ENCODE measurements at places on chromosomes 2 and 18. TPM values are rescaled to one million over a fixed set of nuclear protein-coding genes. Genes with fewer than 3 reads are reported as not detected.

ITGAV gene
- polyA plus RNA-seq = 64.1 TPM

CDH19 gene
- polyA plus RNA-seq = 0.23 TPM

LINC00305 gene
- polyA plus RNA-seq = 4.3 TPM

UGT1A5 gene
- polyA plus RNA-seq = not detected

FRZB gene
- 15.7 TPM for polyA plus RNA-seq

CMPK2 gene
- polyA plus RNA-seq = 3.2 TPM

UGT1A7 gene
- polyA plus RNA-seq = not detected

ONECUT2 gene
- 0.13 TPM for polyA plus RNA-seq

GBX2 gene
- 0.91 TPM for polyA plus RNA-seq

DNA sequence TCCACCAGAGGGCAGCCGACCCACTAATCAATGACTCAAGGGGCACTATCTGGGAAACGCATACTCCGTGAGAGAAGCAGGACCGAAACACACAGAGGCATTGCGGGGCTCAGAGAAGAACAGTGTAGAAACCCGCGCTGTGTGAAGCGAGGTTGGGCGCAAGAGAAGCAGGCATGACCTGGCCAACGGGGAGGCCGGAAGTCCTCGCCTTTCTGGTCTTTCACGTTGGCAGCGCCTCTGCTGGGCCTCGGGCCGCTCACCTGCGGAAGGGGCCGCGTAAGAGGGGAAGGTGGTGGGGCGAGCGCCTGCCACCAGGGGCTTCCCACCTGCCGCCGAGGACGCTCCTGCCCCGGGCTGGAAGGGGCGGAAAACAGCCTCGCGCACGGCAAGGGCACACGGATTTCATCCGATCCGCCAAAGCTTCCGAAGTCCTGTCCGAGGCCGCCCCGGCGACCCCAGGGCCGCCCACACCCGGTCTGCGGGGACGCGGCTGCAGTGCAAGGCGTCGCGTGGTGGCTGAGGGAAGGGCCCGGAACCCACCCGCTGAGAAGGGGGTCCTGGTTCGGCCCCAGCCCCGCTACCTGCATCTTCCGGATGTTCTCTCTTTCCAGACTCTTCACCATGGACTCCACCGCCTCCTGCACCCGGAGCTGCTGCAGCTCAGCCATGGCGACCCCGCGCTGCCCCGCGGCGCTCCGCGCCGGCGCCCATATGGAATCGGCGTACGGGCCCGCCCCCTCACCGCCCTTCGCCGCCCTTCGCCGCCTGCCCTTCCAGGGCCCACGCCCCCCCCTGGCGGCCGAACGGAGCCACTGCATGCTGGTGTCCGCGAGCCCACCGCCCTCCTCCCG lies at the start of gene FAM136A:
FAM136A (minus strand) TSS at position 724 of the 851 bp plus-strand sequence; CDS start at position 668, 56 bp downstream.
- DNase-seq = peak; percentile 79

GRCh38 chr2:232361646-232362045 lies 16.9 kb upstream of the ALPP start:
- no peak for DNase-seq

DNA sequence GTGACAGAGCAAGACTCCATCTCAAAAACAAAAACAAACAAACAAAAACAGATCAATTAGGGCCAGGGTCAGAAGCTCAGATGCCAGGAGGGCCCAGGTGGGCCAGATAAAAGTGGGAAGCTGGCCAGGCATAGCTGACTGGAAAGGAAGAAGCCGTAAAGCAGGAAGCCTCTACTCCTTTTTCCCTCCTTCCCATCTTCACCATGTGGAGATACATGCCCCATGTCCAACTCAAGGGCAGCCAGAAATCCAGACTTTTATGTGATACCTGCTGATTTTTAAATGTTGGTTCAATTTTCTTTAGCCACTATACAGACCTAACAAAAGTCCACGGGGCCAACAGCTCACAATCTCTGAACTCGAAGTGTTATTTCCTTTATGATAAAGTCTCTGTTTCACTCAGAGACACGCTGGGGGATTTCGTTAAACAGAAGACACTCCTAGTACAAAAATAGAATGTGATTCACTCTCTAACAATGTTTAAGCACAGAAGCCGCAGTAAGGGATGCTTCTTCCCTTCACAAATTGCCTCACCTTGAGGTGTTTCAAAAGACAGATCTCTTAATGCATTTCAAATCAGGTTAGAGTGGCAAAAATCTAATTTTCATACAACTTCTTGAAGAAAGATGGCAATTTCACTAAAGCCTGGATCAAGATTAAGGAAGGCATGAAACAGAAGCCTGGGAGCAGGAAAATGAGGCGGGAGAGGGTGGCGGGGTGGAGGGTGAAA lies 14.0 kb downstream of the TMEM247 start:
- DNase-seq = no peak

- no peak for DNase-seq
Observed at GRCh38 chr2:3282056-3282998, 95.3 kb downstream of the EIPR1 start.

- no peak for DNase-seq
Observed at GRCh38 chr2:20471148-20471547, 24.3 kb downstream of the RHOB start.

DNA sequence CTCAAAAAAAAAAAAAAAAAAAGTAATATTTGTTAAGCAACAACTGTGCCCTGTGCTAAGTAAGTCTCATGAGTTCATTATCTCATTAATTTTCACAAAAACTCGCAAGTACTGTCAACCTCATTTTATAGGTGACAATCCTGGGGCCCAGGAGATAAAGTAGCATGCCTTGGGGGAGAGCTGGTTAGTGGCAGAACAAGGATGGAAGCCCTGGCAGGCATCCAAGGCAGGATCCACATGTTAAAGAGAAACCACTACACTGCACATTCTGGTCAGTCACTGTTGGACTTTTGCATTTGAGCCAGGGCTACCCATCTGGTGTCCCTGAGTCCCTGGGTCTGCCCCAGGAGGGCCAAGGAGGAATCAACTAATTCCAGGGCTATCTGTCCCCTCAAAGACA lies 54.6 kb downstream of the ZFP36L2 start:
- DNase-seq = no peak

DNA sequence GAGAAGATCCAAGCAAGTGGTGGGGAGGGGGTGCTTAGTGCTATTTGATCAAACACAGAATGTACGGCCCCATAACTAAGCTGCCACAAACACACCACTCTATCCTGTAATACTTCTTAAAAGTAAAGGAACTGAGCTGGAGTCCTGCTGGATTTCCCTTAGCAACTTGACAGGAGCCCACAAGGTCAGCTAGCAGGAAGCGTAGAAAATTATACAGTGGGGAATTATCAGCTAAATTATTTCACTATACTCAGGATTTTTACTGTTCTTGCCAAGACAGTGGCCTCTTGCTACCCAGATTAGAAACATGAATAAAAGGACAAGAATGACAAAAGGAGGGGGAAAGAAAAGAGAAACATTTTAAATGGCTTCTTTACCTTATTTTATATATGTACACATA lies 217.1 kb downstream of the ZNF521 start:
- DNase-seq = no peak

GRCh38 chr18:55672574-55673361 lies 84.8 kb upstream of the TCF4 start:
- no peak for DNase-seq

GRCh38 chr18:26650310-26651268 lies 102.2 kb upstream of the KCTD1 start:
- no peak for DNase-seq

GRCh38 chr2:240217431-240218301 lies 77.2 kb upstream of the OTOS start:
- no peak for DNase-seq

DNA sequence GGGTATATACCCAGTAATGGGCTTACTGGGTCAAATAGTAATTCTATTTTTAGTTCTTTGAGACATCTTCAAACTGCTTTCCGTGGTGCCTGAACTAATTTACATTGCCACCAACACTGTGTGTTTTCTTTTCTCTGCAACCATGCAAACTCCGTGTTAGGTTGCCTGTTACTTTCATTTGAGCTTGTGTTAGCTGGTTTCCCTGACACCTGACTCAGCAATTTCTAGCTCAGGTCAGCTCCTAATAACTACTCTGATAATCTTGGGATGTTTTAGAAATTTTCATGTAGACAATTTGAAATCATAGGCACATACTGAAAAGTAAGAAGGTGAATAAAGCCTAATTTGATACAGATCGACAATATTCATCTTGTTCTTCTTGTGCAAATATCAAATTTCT lies 132.3 kb downstream of the ADCYAP1 start:
- DNase-seq = no peak

GRCh38 chr2:120220756-120221155 lies 2.4 kb downstream of the TMEM185B start:
- no peak for DNase-seq

DNA sequence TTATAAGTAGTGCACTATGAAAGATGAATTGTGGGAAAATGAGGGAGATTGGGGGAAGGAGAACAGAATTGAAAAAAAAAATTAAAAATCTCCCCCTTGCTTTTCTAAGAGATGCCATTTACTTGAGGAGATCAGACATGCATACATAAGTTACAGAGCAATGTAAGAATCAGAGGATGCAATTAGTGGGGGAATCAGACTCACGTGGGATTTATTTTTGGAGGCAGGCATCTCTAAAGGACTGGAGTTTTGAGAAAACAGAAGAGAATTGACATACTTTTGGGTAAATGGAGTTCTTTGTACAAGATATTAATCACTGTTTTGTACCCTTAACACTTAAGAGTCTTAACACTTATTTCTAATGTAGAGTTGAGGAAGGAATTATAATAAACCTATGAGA lies 52.7 kb downstream of the MTX2 start:
- no peak for DNase-seq

GRCh38 chr2:12538138-12538694 lies 178.5 kb upstream of the TRIB2 start:
- no peak for DNase-seq

DNA sequence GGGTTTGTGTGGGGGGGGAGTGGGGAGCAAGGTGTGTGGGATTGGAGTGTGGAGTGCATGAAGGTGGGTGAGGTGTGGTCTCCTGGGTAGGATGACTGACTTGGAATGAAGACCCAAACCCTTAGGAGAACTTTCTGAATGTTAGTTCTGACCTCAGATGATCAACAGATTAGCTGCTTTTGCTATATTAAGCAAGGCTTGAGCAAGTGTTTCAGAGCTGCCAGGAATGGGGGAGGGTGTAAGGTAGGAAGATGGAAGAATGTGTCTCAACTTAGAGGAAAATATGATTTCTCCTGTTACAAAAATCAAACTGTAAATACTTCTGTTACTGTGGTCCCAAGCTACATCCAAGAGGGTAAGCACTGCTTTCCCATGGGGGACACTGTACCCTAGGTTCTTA lies 273.6 kb downstream of the TGIF1 start:
- DNase-seq = no peak

DNA sequence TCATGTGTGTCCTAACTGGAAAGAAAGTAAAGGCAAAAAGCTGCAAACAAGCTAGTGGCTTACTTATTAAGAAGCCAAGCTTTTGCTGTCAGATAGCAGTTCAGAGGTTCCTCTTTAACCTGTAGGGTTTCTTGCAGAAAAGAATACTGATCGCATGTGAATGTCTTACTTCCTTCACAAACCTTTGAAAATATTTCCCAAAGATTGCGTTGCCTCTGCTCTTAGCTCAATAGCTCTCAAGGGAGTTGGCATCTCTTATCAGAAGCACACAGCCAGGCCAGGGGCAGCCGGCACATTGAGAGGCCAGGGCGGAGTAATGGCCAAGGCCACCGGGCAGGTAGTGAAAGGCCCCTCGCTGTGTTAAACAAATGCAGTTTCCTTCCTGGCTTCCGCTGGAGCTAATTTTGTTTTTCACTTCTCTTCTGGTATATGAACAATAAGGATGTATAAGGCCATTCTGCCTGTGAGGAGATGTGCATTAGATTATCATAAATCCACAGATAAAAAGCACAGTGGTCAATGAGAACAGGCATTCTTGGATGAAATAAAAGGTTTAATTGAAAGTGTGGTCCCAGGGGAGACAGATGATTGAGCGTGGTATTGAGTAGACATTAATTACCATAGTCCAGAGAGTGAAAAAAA lies 542.4 kb upstream of the NRP2 start:
- no peak for DNase-seq
